ENCODE measurements at places on chromosomes 4 and X.

- no peak for DNase-seq
Observed at GRCh38 chrX:48779399-48779798, 7.0 kb upstream of the GATA1 start.

DNA sequence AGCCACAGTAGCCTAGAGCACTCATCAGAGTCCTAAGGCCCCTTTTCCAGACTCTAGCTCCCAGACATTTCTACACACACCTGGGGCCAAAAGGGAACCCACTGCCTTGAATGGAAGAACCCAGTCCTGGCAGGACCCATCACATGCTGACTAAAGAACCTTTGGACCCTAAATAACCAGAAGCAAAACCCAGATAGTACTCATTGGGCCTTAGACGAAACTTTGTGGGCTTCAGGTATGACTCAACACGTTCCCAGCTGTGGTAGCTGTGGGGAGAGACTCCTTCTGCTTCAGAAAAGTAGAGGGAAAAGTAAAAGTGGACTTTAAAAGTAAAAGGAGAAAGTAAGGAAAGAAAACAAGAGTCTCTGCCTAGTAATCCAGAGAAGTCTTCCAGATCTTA lies 311.5 kb downstream of the OPHN1 start:
- no peak for DNase-seq

- DNase-seq: no peak
Observed at GRCh38 chr4:130172156-130172555, 1076.2 kb downstream of the C4orf33 start.

GRCh38 chr4:75723163-75724065 lies 963 bp upstream of the USO1 start:
- DNase-seq: no peak

- peak; percentile 23 for DNase-seq
Observed at GRCh38 chr4:136505020-136505419, 1027.3 kb downstream of the PCDH18 start.

DNA sequence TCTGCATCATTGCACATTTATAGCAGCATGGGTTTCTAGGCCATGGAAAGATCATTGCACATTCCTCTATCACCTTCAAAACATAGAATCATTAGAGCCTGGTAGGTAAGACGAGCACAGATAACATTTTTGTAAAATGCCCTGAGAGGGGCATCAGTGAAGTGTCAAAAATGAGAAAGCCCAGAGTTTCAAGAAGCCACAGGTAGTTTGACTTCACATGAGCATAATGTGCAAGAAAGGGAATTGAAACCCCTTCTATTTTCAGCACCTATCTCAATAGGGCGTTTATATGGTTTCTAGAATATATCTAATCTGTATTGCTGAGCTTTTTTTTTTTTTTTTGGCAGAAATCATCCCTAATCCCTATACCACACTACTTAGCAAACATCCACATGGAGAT lies 2441.7 kb downstream of the ARAP2 start:
- DNase-seq: no peak

DNA sequence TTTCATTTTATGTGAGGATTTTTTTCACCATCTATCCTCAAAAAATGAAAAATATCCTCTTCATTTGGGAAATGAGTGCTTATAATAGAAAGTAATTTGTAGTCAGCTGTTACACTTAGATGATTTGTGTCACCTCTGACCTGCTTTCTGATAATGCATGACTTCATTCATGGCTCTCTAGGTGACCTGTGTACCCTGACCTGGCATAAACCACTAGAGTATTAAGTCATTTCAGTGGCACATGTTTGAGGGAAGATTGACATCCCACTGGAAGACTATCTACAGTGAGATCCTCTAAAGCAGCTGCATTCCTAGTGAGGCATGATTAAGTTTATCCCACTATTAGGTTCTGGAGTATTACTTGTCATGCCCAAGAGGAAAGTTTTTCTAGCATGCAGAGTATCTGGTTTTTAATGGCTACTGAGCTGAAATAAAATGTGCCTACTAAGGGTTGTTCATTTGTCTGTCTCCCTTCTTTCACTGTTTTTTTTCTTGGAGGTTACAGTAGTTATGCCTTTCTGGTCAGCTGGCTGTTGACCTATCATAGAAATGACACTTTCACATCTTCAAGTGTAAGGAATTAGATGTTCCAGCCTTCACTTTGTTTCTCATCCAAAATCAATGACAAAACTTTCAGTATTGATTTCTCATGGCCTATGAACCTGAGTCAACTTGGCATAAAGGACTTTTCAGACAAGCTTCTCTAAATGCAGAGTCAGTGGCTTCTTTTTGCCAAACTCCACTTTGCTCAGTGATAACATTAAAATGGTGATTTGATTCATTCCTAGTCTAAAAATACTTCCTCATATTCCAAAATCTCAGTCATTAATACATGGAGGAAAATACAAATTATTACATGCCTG lies 33.1 kb downstream of the TET2 start:
- DNase-seq: no peak

DNA sequence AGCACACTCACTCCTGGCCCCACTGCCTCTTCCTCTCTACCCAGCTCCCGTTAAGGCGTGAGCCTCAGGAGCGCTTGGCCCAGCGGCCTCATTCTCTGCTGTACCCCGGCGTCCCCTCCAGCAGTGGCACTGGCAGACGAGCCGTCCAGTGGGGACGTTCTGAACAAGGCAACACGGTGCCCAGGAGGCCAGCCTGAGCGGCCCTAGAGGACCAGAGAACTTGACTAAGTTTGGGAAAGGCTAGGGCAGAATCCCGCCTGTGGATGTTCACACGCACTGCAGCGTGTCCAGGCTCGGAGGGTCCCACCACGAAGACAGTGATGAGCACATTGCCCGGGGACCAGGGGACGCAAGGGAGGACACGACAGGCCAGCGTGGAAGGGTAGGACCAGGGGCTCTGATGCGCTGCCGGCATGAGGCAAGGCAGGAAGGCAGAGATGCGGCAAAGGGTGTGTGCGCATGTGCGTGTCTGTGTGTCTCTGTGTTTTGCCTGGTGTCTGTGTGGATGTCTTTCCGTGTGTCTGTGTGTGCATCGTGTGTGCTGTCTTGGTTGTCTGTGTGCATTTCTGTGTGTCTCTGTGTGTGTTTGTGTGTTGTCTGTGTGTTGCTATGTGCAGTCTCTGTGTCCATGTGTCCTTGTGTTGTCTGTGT lies 89.4 kb downstream of the ABLIM2 start:
- DNase-seq: no peak

- DNase-seq: no peak
Observed at GRCh38 chr4:42225286-42225685, 72.8 kb upstream of the BEND4 start.

DNA sequence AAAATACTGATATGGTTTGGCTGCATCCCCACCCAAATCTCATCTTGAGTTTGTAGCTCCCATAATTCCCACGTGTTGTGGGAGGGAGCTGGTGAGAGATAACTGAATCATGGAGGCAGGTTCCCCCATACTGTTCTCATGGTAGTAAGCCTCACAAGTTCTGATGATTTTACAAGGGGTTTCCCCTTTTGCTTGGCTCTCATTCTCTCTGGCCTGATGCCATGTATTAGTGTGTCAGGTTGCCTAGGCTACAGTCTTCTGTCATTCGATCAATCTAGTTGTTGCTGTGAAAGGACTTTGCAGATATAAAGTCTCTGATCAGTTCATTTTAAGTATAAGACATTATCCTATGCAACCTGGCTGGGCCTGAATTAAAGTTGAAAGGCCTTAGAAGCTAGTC lies 209.3 kb upstream of the MAOA start:
- no peak for DNase-seq

DNA sequence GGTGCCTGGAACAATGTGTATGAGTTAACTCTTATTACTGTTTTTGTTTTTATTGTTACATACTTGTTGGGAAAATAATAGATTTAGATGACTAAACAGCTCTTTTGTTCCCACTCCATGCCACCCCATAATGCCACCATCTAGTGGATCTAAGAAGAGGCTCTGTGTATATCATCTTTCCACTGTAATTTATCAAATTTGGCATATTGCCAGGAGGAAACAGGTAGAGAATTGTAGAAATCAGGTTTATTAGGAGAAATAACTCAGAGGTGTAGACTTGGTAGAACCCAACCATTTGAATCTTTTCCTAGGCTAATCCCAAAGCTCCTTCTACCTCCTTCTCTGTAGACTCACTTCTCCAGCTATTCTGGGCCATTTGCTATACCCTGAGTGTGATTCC lies 150.6 kb downstream of the GATB start:
- no peak for DNase-seq

GRCh38 chr4:86955888-86956451 lies 21.2 kb downstream of the AFF1 start:
- DNase-seq: no peak

GRCh38 chr4:150139297-150139865 lies 61.1 kb downstream of the DCLK2 start:
- no peak for DNase-seq

DNA sequence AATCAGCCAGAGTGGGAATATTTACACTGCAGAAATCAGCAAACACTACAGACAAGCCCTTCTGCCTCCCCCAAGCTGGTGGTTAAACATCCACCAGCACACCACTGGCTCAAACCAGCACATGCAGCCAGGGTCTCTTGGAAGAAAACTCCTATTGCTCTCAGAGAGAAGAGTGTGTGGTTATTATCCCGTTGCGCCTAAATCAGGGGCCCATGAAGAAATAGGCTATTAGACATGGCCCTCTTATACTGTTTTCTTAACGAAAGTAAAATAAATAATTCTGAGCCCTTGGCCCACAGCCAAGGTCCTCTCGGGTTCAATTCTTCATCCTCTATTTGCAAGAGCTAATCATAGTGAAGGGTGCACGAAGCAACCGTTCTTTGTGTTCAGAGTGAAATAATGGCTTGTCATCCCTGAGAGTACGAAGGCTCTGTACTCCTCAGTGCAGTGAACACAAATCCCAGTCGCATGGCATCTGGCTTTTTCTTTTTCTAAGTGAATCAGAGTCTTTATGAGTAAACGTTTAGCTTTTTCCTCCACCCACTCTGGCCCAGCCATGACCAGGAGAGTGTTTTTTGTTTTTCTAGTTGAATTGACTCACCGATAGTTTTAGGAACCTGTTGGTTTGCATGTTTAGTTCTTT lies 33.4 kb upstream of the RBM47 start:
- no peak for DNase-seq

Data from DMS 273 treated with DMSO at 0.1 percent for 48 hours (cell line).